ENCODE measurements at places on chromosomes 11 and 22. TPM values are rescaled to one million over a fixed set of nuclear protein-coding genes. Genes with fewer than 3 reads are reported as not detected.

The ANKRD13D gene
- 206 TPM for total RNA-seq

The CHRM1 gene
- total RNA-seq: not detected

The PARVG gene
- total RNA-seq: 224 TPM

The USP2 gene
- 0.23 TPM for total RNA-seq

GRCh38 chr11:77457340-77457739 is 16.6 kb downstream of the PAK1 start:
- H3K27ac ChIP-seq: no peak overlapping the region
- peaks cover 5% of the 10 kb centered on the region for H3K36me3 ChIP-seq
- no peaks in the 10 kb centered on the region for H3K4me1 ChIP-seq
- no peak for DNase-seq
- H3K27me3 ChIP-seq: peaks cover 13% of the 10 kb centered on the region
- no peak overlapping the region for H3K4me3 ChIP-seq

DNA sequence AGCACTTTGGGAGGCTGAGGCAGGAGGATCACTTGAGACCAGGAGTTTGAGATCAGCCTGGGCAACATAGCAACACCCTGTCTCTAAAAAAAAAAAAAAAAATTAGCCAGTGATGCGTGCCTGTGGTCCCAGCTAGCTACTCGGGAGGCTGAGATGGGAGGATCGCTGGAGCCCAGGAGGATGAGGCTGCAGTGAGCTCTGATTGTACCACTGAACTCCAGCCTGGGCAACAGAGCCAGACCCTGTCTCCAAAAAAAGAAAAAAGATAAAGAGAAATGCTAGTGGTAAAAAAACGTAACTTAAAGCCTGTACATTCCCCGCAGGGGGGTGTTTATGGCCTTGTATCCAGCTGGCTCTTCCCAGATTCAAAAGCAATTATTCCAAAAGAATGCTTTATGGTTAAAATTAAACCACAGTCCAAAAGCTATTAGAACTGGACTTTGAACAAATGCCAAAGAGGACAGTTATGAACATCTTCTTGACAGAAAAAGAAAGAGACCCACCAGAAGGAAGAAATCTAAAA is 16.4 kb upstream of the SNX32 start:
- peak overlapping the region; percentile 91 for H3K27ac ChIP-seq
- H3K4me1 ChIP-seq: peaks cover 12% of the 10 kb centered on the region
- no peaks in the 10 kb centered on the region for H3K36me3 ChIP-seq
- H3K27me3 ChIP-seq: no peaks in the 10 kb centered on the region
- H3K4me3 ChIP-seq: peak overlapping the region; percentile 82

DNA sequence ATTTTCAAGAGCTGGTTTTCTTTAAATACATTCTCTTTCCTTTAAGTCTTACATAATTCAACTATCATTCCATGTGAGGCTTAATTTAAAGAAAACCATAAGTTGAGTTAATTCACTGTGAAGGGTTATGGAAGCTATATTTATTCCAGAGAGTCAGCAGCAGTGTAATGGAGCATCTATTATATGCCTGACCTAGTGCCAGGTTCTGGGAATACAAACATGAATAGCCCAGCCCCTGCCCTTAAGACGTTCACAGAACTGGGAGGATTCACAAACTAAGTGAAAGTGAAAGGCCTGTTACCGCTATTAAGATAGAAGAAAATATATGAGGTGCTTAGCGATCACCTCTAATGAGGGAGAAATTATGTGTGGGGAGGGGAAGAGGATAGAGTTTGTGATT is 408.9 kb upstream of the CCDC90B start:
- H3K36me3 ChIP-seq: no peaks in the 10 kb centered on the region
- peaks cover 9% of the 10 kb centered on the region for H3K27me3 ChIP-seq
- no peak overlapping the region for H3K4me3 ChIP-seq

DNA sequence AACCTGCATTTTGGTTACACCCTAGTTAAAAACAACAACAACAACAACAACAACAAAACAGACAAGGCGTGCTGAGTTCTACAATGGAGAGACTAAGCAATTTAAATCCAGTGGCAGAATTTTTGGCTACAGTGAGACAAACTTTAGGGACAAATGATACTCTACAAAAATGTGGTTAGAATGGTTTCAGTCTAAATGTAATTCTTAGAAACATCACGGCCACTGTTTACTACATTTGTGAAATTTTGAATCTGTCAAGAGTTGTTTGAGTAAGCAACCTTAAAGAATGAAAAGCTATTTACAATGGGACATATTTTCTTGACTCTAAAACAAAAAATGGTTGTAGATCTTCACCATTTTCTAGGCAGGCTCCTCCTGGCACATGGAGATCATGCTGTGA is 259.4 kb downstream of the SWAP70 start:
- H3K4me1 ChIP-seq: no peaks in the 10 kb centered on the region
- H3K36me3 ChIP-seq: no peaks in the 10 kb centered on the region
- H3K27ac ChIP-seq: no peak overlapping the region
- no peaks in the 10 kb centered on the region for H3K27me3 ChIP-seq
- DNase-seq: no peak

DNA sequence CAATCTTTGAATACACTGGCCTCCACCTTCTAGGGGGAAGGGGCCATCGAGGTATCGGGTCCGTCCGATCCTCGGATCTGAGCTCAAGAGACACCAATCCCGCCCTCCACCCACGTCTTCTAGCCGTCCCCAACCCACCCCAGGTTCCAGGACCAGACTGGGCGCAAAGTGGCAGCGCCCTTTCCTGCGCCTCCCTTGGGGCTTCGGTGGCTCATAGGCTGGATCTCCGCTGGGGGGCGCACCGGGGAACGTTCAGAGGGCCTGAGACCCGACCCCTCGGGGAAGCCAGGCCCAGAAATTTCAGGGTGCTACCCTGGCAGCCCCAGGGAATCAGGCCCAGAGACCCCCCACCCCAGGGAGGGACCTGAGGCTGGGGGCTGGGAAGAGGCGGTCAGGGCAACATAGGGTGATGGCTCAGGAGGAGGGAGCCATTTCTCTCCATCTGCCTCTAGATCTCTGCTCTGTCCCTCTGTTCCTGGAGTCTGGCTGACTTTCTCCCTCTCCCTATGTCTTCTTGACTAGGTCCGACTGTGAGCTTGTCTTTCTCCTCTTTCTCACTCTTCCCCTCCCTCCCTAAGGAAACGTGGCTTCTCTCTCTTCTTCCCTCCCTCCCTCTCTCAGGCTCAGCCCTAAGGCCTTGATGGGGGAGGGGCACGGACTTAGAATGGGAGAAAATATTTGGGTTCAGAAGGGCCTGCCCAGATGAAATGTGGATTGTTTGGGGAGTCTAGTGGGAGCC is 1.1 kb downstream of the CREB3L1 start:
- peaks cover 10% of the 10 kb centered on the region for H3K4me1 ChIP-seq
- H3K36me3 ChIP-seq: no peaks in the 10 kb centered on the region
- peak; percentile 50 for DNase-seq
- H3K27ac ChIP-seq: no peak overlapping the region
- peaks cover 17% of the 10 kb centered on the region for H3K27me3 ChIP-seq

GRCh38 chr11:48172818-48173609 is 43.6 kb upstream of the OR4B1 start:
- H3K27ac ChIP-seq: no peak overlapping the region
- no peaks in the 10 kb centered on the region for H3K27me3 ChIP-seq
- H3K36me3 ChIP-seq: no peaks in the 10 kb centered on the region
- H3K4me1 ChIP-seq: peaks cover 6% of the 10 kb centered on the region
- H3K4me3 ChIP-seq: no peak overlapping the region
- DNase-seq: peak; percentile 15

DNA sequence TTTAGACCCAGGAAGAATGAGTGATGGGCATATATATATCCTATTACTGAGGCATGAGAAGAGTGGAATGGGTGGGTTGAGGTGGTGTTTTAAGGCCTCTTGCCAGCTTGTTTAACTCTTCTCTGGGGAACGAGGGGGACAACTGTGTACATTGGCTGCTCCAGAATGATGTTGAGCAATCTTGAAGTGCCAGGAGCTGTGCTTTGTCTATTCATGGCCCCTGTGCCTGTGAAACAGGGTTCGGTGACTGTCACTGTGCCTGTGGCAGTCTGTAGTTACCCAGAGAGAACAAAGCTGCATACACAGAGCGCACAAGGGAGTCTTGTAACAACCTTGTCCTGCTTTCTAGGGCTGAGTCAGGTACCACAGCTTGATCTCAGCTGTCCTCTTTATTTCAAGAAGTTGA is 11.7 kb downstream of the LIMK2 start:
- no peak for DNase-seq
- no peak overlapping the region for H3K4me3 ChIP-seq
- no peaks in the 10 kb centered on the region for H3K36me3 ChIP-seq
- H3K4me1 ChIP-seq: peaks cover 33% of the 10 kb centered on the region
- no peak overlapping the region for H3K27ac ChIP-seq

DNA sequence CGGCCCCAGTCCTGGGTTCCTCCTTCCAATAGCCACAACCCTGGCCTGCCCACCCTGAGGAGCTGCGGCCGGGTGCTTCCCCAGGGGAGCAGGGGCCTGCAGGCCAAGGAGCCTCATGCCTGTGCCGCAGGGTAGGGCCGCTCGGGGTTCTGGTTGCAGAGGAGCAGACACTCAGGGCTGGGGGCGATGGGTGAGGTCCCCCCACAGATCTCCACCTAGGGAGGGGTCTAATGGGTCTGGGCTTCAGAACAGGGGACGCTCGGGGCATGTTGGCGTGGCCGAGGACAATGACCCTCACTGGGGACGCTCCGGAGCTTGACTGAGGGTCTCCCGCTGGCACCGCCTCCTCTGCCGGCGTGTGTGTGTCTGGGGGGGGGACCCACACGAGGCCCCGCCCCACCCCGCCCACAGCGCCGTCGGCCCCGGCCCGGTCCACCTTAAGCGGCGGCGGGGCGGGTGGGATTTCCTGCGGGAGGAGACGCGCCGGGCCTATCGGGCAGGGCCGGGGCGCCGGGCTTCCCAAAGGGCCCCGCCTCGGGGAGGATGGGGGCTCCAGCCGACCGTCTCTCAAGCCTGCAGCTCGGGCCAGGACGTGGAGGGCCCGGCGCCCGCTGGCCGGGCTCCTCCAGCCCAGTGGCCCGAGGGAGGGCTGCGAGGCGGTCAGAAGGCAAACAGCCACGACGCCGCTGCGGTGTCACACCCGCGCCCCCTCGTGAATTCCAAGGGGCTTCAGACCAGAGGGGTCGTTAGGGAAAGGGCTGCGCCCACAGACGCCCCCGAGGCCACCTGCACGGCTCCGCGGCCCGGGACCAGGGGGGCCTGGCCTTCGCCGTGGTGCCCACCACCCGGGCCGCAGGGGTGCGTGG is 640 bp upstream of the ZDHHC8 start:
- peak; percentile 79 for DNase-seq
- peaks cover 21% of the 10 kb centered on the region for H3K4me1 ChIP-seq
- H3K36me3 ChIP-seq: no peaks in the 10 kb centered on the region
- peak overlapping the region; percentile 60 for H3K27ac ChIP-seq
- H3K4me3 ChIP-seq: peak overlapping the region; percentile 67

GRCh38 chr11:40204228-40204627 is 1255.2 kb downstream of the LRRC4C start:
- peaks cover 2% of the 10 kb centered on the region for H3K27me3 ChIP-seq
- H3K4me1 ChIP-seq: no peaks in the 10 kb centered on the region
- peaks cover 4% of the 10 kb centered on the region for H3K36me3 ChIP-seq
- DNase-seq: no peak
- no peak overlapping the region for H3K27ac ChIP-seq
- no peak overlapping the region for H3K4me3 ChIP-seq

DNA sequence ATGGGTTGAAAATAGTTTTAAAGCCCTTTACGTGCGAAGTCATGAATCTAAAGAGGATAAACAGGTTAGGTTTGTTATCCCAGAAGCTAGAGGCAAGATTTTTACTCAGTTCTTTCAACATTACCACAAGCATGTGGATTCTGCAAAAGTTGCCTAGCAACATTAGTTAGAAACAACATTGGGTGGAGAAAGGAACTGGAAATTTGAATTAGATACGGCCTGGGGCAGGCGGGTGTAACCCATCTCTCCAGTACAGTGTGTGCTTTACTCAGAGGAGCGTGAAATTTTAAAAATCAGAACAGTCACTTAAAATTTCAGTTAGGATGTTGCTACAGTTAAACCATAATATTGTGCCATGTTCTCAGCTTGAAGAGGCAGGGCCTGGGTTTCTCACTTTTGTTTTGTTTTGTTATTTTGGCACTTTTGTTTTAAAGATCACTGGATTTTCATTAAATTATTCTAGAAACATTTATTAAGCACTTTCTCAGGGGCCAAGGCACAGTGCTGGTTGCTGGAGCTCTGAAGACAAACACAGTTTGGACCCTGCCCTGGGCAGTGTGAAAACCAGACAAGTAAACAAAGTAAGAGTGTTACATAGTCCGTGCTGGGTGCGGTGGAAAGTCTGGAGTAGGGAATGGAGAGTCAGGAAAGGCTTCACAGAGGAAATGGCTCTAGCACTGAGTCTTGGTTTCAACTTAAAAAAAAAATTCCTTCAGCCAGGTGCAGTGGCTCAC is 4.4 kb upstream of the WEE1 start:
- no peak overlapping the region for H3K27ac ChIP-seq
- no peaks in the 10 kb centered on the region for H3K36me3 ChIP-seq
- no peak for DNase-seq
- H3K4me3 ChIP-seq: no peak overlapping the region
- H3K4me1 ChIP-seq: peaks cover 27% of the 10 kb centered on the region

DNA sequence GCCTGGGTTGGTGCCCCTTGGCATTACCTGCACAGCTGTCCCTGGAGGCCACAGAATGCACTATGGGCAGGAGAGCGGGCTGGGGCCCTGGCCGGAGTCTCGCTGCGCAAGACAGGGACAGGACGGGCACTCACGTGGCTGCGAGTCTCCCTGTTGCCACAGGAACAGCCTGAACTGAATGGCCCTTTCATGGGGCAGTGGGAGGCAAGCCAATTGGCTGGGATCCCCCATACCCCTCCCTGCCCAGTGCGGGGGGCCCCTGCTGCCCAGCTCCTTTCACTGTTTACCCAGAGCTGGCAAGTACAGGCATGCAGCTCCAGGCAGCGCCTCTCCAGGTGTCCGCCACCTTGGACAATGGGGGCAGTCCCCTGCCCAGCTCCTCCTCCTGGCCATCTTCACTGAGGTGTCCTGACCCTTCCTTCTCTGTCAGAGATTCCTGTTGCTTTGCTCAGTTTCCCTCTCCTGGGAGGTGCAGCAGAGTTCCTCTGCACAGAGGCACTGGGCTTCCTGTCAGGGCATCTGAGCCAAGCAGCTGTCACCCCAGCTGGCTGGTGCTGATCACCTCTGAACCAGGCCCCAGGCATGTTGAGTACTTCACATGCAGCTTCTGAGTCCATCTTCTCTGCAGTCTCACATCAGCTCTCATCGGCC is 5.2 kb downstream of the USP2 start:
- DNase-seq: no peak
- H3K27me3 ChIP-seq: no peaks in the 10 kb centered on the region
- H3K4me1 ChIP-seq: peaks cover 9% of the 10 kb centered on the region

DNA sequence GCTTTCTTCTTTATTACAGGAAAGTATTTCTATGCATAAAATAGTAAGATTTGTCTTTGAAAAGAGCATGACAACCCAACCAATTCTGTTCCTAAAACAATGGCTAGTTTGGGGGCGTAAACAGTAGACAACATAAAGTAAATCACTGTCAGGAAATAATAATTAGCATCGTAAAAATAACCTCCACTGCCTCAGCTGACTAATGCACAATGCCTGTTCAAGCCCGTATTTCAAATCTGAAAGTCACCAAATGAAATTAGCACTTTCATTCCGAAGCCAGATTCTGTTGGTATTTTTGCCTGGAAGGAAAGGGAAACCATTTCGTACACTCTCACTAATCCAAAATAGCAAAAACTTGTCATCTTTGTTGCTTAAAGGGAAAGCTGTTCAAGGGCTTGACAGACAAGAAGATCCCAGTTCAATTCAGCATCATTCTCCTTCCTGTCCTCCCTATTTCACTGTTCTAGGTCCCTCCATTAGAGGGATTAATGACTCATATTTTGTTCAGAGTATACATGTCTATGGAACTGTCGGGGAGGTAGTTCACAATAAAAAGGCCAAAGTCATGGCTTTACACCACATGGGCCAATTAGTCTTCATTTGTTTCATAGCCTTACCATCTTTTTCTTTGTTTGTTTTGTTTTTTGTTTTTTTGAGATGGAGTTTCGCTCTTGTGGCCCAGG is 154.7 kb downstream of the CADM1 start:
- no peaks in the 10 kb centered on the region for H3K27me3 ChIP-seq
- DNase-seq: no peak
- no peaks in the 10 kb centered on the region for H3K4me1 ChIP-seq
- H3K4me3 ChIP-seq: no peak overlapping the region
- no peak overlapping the region for H3K27ac ChIP-seq

Measured in naive thymus-derived CD8-positive, alpha-beta T cell (primary cell).